Activated effector memory CD4-positive, alpha-beta T cell treated with anti-CD3 and anti-CD28 coated beads, Interleukin-2, amount 50 U/mL, for 16 hours (primary cell): ENCODE measurements at places on chromosomes 12 and 14.

DNA sequence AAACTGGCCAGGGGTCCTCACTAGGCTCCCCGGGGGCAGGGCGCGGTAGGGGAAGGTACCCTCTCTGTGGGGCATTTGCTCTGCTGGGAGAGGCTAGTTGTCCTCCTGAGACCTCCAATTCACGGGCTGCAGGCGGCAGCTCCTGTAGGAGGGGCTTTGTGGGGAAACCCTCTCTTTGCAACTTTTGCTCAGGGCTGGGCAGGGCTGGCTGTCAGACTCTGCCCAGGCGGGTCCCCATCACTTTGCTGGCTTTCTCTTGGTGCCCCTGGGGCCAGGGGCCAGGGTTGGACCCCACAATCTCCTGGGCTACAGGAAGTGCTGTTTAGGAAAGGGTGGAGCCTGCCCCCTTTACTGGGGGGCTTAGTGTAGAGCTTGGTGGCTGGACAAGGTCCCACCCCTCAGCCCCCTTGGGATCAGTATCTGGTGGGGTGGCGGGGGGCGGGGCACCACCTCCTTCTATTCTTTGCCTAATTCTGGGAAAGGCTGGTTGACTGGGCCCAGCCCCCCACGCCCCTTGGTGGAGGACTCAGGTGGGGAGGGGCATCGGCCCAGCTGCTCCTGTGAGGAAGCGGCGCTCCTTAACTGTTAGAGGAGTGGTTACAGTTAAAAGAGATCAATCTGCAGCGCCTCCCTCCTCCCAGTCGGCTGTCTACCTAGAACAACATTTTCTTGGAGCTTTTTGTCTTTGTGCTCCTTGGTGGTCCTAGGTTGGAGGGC lies 918.7 kb downstream of the AACS start:
- no peak for DNase-seq

DNA sequence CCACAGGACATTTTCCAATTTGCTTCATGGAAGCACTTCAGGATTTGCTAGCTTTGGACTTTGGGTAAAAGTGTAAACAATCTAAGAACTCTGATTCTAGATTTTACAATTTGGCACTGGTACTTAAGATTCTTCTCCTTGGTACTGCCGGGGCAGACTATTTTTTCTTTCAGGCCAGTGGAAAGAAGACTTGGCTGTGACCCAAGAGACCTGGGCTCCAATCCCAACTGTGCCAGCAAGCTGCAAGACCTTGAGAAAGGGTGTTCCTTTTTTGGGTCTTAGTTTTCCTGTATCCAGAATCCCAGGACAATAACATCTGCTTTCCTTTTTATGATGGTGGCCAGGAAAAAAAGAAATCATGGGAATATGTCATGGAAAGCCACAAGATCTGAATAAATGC lies 148.1 kb upstream of the CRY1 start:
- DNase-seq, result no peak

- no peak for DNase-seq
Measured at GRCh38 chr14:105380756-105381155, 17.6 kb upstream of the TEX22 start.

- peak; percentile 80 for DNase-seq
Measured at GRCh38 chr12:52024845-52025230, 18.1 kb downstream of the TAMALIN start.

GRCh38 chr12:7180685-7181084 lies 8.8 kb upstream of the PEX5 start:
- DNase-seq, result no peak

GRCh38 chr12:30928356-30929244 lies 2.1 kb downstream of the TSPAN11 start:
- peak; percentile 19 for DNase-seq

- DNase-seq, result no peak
Measured at GRCh38 chr12:26789731-26790644, 43.0 kb downstream of the ITPR2 start.

DNA sequence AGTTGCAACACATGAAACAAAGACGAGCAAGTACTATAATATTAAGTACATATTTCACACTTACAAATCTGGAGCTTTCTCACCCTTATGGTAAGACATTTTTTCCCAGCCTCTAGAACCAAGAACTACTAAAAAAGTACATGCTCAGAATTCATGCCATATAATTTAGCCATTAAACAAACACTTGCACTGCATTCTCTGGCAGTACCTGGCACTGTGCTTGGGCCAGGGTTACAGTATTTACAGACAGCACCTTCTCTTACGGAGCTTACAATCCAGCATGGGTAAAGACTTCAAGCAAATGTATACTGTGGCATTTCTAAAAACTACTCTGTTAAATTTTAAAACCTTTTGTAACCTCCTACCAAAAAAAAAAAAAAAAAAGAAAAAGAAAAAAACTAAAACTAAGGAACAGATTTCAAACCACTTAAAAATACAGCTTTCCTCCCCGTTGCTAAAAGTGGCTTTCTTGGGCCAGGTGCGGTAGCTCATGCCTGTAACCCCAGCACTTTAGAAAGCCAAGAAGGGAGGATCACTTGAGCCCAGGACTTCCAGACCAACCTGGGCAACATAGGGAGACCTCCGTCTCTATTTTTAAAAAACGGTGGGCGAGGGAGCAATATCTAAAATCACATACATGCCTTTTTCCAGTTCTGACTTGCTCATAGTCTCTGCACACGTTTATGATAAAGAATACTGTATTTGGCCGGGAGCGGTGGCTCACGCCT lies 956 bp downstream of the GNPTAB start:
- no peak for DNase-seq

- DNase-seq, result no peak
Measured at GRCh38 chr12:89073027-89073398, 279.3 kb downstream of the DUSP6 start.

DNA sequence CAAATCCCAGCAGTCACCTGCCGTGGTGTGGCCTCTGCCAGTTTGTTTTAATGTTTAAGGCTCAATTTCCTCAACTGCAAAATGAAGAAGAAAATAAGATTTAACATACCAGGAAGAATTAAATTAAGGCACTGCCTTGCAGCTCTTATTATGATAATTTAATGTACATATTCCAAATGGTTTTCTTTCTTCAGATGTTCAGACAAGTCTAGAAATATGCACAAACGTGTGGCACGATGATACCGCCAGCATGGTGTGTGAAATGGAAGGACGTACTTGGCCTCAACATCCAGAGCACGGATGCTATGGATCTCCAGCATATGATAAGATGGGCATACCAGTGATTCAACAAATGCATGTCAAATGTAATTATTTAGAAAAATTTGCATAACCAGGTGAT lies 959.4 kb upstream of the TMEM132C start:
- DNase-seq, result no peak

GRCh38 chr14:52327374-52328226 lies 13.5 kb downstream of the PTGER2 start:
- no peak for DNase-seq

- DNase-seq, result no peak
Measured at GRCh38 chr14:45144658-45145057, 8.9 kb downstream of the FANCM start.

DNA sequence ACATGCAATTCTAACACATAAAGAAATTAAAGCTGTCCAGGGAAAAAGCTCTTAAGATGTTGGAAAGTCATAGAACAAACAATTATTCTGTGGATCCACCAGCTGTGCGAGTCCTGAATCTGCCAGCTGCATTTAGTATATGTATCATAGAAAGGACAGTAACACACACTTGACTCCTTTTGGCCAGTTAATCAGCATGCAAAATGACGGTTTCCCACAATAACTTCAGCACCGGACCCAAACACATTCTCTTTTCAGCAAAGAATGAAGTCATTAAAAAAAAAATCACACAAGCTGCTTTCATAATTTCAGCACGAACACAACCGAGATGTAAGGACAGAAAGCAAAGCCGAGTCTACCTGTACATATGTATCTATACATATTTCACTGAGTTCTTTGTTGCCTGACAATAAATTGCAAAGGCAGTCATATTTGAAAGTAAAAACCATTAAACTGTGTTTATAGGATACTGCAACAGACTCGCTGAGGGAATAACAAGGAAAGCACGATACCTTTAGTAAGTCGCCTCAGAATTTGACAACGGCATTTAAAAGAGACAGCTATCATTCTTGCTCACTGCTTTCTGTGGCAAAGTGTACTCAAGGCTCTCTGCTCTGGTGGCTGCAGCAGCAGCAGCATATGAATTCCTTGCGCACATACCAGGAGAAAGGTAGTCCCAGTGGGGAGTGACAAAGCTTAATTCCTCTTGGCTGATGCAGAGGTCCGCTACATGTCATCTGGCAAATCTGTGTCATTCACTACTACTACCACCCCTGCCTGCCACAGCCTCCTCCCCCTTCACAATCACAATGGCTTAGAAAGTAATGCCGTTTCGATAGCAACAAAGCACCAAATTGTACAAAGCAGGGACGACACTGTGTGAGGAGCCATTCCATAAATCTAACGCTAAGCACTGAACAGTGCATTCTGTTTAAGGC lies at the start of gene GRIP1:
GRIP1 (minus strand) TSS at position 739 of the 938 bp plus-strand sequence; CDS start at position 567, 172 bp downstream.
- DNase-seq, result no peak
